ENCODE measurements at places on chromosomes 5 and 9.
A peak's percentile ranks its signal among the peaks of the same experiment; 100 is the strongest.

GRCh38 chr5:169635936-169636335 lies 1.1 kb upstream of the DOCK2 start:
- DNase-seq: no peak

- DNase-seq: no peak
Observed at GRCh38 chr5:92518318-92518904, 1062.6 kb downstream of the NR2F1-AS1 start.

GRCh38 chr9:93048566-93049448 lies 9.7 kb upstream of the SUSD3 start:
- DNase-seq: no peak

- no peak for DNase-seq
Observed at GRCh38 chr9:137321726-137322361, 19.8 kb upstream of the NRARP start.

DNA sequence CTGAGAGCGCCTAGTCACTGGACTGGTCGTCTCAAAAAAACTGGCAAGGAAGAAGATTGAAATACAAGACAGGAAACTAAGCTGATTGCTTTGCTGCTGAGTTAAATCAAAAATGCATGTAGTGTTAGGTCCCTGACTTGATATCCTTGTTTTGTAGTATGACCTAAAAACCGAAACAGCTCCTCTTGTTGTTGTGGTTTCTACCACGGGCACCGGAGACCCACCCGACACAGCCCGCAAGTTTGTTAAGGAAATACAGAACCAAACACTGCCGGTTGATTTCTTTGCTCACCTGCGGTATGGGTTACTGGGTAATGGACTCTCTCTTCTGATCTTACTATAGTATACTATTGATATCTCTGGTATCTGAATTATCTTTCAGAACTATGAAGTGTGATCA lies 4.3 kb downstream of the MTRR start:
- no peak for DNase-seq

DNA sequence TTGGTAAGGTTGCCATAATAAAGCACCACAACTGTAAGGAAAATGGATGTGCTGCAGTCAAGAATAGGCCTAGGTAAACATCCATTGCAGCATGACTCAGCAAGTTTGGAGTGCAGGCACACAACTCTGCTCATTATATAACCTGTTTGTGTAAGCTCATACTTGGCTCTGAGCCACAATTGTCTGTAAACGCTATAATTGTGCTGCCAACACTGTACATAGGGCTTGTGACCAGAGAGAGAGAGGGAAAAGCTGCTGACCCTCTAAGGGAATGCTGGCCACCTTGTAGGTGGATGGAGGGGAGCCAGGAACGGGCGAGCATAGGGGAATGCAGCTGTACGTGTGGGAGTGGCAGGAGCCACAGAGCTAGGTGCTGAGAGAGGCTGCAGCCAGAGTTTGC lies 2186.5 kb upstream of the ACO1 start:
- DNase-seq: no peak

DNA sequence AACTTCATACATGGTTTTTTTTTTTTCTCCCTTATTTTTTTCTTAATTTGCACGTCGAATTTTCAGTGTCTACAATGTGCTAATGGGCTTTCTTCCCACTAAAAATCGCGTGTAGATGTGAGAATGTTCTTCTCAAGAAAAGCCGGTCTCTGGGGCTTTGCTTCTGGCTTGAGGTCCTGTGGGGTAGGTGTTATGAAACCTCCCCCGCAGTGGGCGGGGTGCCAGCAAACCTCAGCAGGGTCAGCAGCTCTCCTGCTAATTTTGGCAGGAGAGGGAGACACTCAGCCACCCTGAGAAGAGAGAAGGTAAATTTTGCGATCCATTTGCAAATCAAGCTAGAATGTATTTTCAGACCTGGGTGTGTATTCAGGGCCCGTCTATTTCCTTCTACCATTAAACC lies 59.9 kb downstream of the NPR3 start:
- DNase-seq: no peak

GRCh38 chr5:145551714-145552113 lies 283.4 kb downstream of the PRELID2 start:
- no peak for DNase-seq

- no peak for DNase-seq
Observed at GRCh38 chr5:164012371-164012770, 507.0 kb downstream of the MAT2B start.

GRCh38 chr9:78775211-78775610 lies 478.3 kb downstream of the PSAT1 start:
- DNase-seq: no peak

DNA sequence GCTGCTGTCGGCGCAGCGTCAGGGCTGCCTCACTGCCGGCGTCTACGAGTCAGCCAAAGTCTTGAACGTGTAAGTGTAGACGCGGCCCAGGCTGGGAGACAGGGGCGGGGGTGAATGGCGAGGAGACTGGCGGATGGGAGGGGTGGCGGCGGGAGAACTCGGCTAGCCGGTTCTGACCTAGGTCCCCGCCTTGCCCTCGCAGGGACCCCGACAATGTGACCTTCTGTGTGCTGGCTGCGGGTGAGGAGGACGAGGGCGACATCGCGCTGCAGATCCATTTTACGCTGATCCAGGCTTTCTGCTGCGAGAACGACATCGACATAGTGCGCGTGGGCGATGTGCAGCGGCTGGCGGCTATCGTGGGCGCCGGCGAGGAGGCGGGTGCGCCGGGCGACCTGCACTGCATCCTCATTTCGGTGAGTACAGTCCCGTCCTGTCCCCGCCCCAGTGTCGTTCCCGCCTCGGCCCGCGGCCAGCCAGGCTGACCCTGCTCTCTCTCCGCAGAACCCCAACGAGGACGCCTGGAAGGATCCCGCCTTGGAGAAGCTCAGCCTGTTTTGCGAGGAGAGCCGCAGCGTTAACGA lies 745 bp downstream of the GADD45G start:
- peak; percentile 49 for DNase-seq

- DNase-seq: no peak
Observed at GRCh38 chr5:76801159-76801802, 17.5 kb upstream of the F2RL1 start.

DNA sequence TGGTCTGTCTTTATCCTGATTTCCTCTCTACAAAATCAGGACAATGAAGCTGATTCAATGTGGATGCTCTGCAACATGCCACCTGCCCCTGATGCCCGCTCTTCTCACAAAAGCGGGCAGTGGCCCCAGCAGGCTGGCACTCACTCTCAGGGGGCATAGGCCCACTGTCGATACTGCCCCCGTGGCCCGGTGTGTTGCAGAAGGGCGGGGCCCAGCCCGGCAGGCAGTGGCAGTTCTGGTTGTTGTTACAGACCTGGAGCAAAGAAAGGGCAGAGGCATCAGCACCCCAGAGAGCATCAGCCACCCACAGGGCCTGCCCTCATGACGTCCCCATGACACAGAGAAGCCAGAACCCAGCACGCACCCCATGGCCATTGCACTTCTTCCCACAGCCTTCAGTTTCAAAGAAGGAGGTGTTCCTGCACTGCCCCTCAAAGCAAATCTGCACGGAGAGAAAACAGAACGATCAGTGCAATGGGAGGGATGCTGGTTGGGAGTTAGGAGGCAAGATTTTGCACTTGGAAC lies 31.5 kb downstream of the NIPAL4 start:
- no peak for DNase-seq

DNA sequence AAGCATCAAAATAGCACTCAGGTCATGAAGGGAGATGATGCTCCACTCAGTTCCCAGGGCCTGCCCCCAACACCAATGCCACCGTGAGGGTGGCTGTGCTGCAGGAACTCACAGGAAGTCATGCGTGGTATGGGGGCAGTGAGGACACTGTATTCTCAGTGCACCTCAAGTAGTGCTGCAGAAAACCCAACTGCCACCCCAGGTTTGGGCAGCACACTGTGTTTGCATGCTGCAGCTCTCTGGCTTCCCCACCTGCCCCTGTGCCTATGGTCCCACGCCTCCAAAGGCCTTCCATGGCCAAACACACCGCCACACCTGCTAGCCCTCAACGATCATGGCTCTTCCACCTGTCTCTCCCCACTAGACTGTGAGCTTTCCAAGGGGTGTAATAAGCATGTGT lies 14.3 kb downstream of the LHFPL2 start:
- DNase-seq: no peak

GRCh38 chr5:143114481-143114880 lies 289.0 kb downstream of the NR3C1 start:
- DNase-seq: no peak

GRCh38 chr5:119218830-119219782 lies 136.7 kb upstream of the TNFAIP8 start:
- DNase-seq: no peak

- no peak for DNase-seq
Observed at GRCh38 chr5:148989567-148989966, 73.3 kb downstream of the SH3TC2 start.

DNA sequence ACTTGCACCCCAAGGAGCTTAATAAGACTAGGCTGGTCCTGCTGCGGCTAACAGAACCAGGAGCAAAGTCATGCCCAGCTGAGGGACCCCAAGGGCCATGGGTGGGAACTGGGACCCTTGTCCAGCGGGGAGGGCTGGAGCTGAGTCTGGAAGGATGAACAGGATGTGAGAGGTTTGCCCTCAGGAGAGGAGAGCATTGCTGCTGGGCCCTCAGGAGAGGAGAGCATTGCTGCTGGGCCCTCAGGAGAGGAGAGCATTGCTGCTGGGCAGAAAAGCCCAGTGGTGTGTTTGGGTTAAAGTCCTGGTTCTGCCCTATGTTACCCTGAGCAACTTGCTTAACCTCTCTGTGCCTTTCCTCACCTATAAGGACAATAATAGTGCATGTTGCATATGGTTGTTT lies 125.8 kb downstream of the MACROH2A1 start:
- DNase-seq: no peak

DNA sequence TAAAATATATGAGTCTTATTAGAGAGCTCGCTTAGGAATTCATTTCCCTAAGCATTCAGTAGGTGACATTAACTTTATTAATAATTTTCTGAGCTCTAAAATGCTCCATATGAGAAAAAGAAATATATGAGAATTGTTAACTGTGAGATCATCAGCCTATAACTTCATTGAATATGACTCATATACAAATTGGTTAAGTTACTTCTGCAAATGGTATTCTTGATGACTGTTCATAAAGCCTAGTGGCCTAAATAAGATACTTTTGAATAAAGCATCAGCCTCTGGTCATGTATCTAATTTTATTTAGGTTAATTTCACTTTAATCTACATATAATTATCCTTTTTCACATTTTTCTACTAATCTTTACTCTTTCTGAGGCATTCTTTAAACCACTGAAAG lies 710.2 kb upstream of the ACO1 start:
- DNase-seq: no peak

GRCh38 chr5:19928562-19929421 lies 59.2 kb downstream of the CDH18 start:
- no peak for DNase-seq

GRCh38 chr9:109349421-109349846 lies 28.6 kb upstream of the EPB41L4B start:
- no peak for DNase-seq

DNA sequence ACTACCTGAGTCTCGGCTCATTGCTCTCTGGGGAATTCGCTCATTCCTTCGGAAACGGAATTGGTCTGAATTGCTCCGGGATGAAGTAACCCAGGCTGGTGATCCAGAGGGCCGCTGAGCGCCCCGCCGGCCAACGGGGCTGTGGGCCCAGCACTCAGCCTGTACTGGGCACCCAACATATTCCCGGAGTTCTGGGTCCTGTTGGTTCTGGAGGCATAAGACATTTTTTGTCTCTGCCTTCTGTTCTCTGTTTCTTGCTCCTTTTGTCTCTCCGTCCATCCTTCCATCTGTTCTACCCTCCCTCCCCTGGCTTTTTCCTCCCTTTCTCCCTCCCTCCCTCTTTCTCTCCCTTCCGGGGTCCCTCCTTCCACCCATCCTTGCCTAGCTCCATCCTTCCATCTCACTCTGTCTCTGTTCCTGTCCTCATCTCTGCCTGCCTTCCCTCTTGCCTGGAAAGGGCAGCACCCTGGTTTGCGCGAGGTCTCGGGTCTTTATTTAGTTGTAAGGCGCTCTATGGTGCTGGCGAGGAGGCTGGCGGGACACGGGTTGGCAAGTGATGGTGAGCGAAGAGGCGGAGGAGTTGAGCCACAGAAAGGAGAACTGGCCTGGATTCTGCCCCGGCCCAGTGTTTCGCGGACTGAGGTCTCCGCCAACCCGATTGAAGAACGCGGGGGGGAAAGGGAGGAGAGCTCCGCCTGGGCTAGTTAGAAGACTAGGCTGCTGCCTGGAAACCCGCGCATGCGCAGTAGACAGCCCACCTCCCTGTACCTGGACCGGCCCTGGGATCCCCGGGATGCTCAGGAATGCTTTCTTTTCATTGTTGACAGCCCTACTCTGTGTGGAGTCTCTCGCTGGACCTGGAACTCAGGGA lies 1468.0 kb downstream of the FOXD4L5 start:
- DNase-seq: peak; percentile 55

DNA sequence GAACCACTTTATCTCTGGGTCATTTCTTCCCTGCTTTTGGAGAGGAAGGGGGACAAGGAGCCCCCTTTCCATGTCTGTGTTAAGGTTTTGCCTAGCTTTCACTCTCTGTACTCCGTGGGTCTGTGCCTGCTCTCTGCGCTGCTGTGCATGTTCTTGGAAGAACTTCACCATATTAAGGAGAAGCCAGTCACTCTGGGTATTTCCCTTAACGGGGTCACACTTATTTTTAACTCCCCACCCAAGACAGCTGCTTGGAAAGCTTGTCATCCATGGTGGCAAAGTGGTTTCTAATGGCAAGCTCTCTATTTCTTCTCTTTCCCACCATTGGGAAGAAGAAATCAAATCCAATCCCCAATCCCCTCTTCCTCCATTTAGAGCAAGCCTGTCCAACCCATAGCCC lies 44.8 kb upstream of the HMHB1 start:
- no peak for DNase-seq

- DNase-seq: peak; percentile 57
Observed at GRCh38 chr9:20640331-20641187, 18.3 kb upstream of the MLLT3 start.

DNA sequence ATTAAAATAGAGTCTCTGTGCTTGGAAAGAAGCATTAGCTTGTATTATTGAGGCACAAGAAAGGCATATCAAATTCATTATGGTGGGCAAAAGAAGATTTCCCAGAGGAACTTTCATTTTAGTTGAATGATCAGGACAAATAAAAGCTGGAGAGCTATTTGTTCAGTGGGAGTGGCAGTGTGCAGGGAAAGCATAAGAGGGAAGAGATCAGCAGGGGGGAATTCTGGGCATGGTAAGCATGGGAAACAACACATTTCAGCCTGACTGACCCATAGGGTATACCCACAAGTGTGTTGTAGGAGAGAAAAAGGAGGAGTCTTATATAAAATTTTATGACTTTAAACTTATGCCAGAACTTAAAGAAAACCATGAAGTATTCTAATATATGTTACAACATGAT lies 167.7 kb upstream of the RASA1 start:
- DNase-seq: no peak

GRCh38 chr9:92895812-92896436 lies 18.1 kb upstream of the ZNF484 start:
- DNase-seq: no peak

Measured in activated T-helper 9 cell treated with anti-CD3 and anti-CD28 coated beads, Interleukin-2, amount 50 U/mL, for 16 hours (primary cell).